Activated gamma-delta T cell treated with anti-CD3 and anti-CD28 coated beads, Interleukin-2, amount 50 U/mL, for 16 hours (primary cell): ENCODE measurements at places on chromosomes 4 and X.

GRCh38 chr4:136867465-136867864 lies 664.8 kb downstream of the PCDH18 start:
- no peak for DNase-seq

DNA sequence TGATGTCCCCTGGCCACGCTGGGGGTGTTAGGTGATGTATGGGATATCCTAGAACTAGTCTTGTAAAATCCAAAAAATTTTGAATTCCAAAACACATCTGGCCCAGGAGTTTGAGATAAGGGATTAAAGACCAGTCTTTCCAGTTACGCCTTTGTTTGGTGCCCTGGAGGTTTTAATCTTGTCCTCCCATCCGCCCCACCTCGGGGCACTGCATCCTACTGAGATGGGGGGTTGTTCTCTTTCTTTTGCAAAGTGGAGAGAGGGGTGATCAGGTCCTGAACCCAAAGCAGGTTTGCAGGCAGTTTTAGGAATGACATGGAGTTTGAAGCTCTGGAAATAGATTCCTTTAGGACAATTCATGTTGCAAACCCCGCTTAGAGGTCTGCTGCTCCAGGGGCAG lies 1.8 kb downstream of the SUV39H1 start:
- DNase-seq = no peak

- DNase-seq = no peak
Measured at GRCh38 chr4:42460043-42460442, 62.8 kb downstream of the SHISA3 start.

- DNase-seq = no peak
Measured at GRCh38 chr4:184734758-184735157, 862 bp upstream of the CENPU start.

DNA sequence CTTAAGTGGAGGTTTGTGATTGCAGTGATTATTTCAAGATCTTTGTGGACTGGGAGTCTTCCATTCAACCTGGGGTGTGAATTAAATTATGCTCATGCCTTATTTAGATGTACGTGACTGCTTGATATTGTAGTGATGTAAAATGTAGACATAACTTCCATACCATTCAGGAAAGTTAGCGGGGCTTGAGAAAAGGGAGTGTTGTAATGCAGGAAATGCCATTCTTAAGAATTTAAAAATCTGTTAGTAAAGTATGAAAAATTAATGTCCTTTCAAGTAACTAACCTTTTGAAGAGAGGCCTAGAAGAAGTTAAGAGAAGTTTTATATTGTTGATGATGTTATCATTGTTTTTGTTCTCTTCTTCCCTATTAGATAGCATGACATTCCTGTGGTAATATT lies 318.2 kb downstream of the CCSER1 start:
- no peak for DNase-seq

- DNase-seq = peak; percentile 8
Measured at GRCh38 chrX:68503836-68504636, 5.2 kb downstream of the YIPF6 start.

DNA sequence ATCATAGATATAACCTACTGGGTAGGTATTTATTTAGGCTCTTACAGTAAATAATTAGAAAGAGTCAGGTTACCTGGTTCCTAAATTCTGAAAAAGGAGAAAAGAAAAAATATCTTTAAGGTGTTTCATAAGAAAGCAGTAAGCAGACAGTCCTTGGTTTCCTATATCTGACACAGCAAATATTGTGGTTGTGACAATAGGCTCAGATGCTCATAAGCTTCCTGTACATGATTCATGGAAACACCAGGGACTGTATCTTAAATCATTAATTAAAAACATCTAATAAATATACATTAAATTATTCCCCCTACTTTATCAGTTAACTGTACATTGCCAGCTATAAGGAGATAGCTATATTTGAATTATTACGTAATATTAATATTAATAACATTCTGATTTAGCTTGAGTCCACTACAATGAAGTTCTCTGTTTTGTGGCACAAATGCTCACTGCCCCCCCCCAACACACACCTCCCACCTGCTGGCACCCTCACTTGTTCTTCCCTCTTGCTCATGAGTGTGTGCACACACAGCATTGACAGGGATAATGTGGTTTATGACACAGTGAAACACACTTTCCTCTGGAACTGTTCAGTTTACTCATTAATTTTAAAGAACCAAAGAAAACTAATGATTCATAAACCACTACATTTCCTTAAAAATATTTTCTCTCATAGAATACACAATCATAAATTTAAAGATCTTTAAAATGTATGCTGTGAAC lies 187.4 kb downstream of the NR3C2 start:
- no peak for DNase-seq

- no peak for DNase-seq
Measured at GRCh38 chr4:82681754-82682153, 116.8 kb downstream of the SCD5 start.

- DNase-seq = no peak
Measured at GRCh38 chr4:85798012-85798770, 323.2 kb downstream of the ARHGAP24 start.

DNA sequence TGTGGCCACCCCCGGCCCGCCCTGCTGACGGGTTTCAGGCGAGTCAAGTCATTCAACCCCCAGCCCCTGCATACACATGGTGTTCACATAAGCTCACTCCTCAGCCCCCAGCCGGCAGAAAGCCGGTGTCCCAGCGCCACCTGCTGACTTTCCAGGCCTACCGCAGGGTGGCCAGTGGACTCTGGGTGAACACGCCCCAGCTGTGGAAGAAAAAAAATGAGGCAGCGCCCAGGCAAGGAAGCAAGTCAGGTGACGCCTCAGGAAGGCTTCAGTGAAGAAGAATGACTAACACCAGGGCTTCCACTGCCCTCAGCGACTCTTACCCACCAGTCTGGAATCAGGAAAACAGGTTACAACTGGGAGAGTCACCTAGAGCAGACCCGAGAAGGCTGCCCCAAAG lies 15.8 kb downstream of the BCAP31 start:
- no peak for DNase-seq

DNA sequence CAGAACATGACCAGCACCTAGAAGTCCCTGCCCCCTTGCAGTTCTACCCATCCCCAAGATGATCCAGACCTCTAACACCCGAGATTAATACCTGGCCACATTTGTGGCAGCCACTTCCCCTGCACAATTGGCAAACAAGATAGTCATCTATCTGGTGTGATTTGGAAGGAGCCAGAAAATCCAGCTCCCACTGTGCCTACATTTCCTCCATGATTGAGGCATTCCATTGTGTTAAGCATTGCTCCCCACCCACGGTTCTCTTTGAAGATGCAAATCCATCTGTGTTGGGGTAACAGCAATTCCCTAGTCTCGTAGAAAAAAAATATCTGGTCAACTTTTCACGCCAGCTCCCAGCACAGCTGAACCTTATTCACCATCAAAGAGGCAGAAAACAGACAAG lies 405.0 kb downstream of the BCOR start:
- DNase-seq = no peak

DNA sequence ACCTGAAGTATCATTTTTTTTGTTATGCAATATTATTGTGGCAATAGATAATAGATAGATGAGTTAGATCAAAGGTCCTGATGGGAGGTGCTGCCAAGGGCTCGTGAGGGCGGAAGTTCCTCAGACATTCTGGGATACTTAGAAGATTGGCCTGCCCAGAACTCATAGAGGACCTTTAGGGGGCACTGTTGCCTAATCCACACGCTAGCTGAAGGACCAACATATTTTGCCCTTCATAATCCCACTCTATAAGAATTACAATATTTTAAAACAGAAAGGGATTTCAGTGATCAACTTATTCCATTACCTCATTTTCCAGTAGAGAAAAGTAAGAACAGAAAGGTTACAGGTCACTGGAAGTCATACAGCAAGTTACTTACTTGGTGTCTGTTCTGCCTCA lies 22.9 kb upstream of the COX7B2 start:
- DNase-seq = no peak

- DNase-seq = peak; percentile 72
Measured at GRCh38 chr4:184825896-184826690, at the start of gene ACSL1. ACSL1 (minus strand) TSS chr4:184825968; CDS start chr4:184803514, 22,454 bp downstream.

DNA sequence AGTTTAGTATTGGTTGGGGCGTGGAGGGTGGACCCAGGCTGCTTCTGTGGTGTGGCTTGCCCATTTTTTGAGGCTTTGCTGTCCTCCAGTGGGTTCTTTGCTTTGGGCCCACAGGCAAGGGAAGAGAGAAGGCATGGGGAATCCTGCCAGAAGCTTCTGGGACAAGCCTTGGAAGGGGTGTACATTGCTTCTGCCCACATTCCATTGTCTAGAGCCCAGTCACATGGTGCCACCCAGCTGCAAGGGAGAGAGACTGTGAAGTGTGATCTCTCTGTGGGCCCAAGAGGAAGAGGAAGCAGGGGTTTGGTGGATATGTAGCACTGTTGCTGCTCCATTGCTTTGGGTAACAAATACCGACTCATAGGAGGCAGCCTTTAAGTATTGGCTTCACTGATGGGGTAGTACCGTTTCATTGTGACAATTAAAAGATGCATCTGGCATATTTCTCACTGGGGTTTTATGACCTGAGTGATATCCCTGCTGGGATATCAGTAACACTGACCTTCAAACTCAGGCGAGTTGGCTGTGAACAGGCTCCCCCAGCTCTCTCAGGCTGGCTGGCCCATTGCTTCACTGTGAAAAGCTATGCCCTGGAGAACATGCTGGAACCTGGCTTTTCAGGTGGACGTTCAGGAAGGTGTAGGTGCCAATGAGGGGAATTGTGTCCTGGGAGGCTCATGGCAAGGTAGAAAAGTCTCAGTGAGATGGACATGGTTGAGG lies 85.9 kb downstream of the CLDN34 start:
- DNase-seq = no peak

GRCh38 chr4:21517126-21517859 lies 431.3 kb downstream of the KCNIP4 start:
- DNase-seq = no peak

GRCh38 chrX:54808109-54808604 lies 612 bp downstream of the MAGED2 start:
- no peak for DNase-seq

DNA sequence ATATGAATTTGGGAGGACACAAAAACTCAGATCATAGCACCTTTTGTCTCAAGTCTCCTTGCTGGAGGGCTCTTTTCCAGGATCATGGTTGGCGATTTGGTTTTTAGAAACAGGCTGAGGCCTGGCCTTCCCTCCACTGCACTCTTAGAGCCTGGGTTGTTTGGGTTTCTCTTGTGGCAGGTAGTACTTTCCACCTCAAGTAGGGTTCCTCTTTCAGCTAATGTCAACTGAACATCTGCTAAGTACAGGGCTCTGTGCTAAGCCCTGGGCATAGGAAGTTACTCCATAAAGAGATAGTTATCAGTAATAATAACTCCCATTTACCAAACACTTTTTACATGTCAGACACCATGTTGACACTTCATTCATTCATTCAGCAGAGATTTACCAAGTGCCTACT lies 28.2 kb upstream of the APLN start:
- no peak for DNase-seq

DNA sequence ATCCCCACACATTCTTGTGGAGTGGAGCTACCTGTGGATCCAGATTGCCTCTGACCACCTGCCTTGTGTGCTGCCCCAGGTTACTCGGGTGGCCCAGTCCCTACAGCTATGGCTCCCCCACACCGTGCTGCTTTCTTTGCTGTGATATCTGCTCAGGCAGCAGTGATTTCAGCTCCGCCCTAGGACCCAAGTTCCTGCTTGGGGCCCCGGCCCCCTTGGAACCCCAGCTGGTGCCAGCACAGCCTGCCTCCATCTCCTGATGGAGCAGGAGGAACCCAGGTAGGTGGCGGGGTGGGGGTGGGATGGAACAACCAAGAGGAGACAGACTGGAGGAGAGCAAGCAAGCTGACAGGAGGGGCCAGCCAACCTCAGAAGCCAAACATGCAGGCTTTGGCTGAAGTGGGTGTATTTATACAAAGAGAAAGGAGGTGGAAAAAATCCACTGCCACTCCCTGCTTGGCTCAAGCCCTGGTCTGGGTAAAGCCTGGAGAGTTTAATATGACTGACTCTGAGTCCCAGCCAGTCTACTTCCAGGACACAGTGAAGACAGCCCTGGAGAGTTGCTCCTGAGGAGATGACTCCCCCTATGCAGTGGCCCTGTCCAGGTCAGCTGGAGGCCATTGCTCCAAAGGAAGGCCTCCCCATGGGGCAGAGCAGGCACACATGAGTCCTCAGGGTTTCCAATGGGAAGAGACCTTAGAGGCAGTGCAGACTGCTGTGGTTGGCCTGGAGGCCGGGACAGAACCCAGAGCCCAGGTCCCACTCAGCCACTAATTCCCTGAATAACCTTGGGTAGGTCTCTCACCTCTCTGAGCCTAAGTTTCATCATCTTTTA lies 197.1 kb upstream of the MAMLD1 start:
- DNase-seq = no peak
